Eye (tissue), 1 donor: ENCODE measurements at places on chromosomes 4 and X.

DNA sequence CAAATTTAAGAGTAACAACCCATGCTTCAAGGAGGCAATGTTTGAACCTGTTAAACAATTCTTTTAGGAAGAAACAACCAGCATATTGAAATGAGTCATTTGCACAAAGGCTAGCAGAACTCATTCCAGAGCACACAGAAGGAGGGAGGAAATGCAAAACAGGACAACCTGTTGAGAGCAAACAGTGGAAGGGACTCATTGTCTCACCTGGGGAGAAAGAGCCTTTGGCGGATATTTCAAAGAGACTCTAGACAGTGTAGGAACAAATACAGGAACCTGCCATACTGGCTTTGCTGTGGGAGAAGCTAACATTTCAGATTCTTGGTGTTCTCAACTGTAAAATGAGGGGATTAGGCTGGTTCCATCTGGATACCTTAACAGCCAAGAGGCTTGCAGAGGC, 14.8 kb upstream of the RASGEF1B start:
- no peak for DNase-seq

- DNase-seq, result no peak
Observed at GRCh38 chrX:44431194-44431593, 87.7 kb upstream of the EFHC2 start.

- DNase-seq, result no peak
Observed at GRCh38 chr4:40704073-40704472, 45.7 kb upstream of the NSUN7 start.

- peak; percentile 19 for DNase-seq
Observed at GRCh38 chr4:165668694-165669093, 204.3 kb upstream of the TLL1 start.

GRCh38 chrX:24097741-24098260, 43.0 kb downstream of the EIF2S3 start:
- DNase-seq, result peak; percentile 6

DNA sequence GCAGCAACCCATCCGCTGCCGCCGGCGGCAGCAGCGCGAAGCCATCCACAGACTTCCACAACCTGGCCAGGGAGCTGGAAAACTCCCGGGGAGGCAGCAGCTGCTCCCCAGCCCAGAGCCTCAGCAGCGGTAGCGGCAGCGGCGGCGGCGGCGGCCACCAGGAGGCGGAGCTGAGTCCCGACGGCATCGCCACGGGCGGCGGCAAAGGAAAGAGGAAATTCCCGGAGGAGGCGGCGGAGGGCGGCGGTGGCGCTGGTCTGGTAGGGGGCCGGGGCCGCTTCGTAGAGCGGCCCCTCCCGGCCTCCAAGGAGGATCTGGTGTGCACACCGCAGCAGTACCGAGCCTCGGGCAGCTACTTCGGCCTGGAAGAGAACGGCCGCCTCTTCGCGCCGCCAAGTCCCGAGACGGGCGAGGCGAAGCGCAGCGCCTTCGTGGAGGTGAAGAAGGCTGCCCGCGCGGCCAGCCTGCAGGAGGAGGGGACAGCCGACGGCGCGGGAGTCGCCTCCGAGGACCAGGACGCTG, 4.9 kb downstream of the PRDM8 start:
- peak; percentile 93 for DNase-seq

- DNase-seq, result no peak
Observed at GRCh38 chr4:102761906-102762305, 1.1 kb upstream of the MANBA start.

DNA sequence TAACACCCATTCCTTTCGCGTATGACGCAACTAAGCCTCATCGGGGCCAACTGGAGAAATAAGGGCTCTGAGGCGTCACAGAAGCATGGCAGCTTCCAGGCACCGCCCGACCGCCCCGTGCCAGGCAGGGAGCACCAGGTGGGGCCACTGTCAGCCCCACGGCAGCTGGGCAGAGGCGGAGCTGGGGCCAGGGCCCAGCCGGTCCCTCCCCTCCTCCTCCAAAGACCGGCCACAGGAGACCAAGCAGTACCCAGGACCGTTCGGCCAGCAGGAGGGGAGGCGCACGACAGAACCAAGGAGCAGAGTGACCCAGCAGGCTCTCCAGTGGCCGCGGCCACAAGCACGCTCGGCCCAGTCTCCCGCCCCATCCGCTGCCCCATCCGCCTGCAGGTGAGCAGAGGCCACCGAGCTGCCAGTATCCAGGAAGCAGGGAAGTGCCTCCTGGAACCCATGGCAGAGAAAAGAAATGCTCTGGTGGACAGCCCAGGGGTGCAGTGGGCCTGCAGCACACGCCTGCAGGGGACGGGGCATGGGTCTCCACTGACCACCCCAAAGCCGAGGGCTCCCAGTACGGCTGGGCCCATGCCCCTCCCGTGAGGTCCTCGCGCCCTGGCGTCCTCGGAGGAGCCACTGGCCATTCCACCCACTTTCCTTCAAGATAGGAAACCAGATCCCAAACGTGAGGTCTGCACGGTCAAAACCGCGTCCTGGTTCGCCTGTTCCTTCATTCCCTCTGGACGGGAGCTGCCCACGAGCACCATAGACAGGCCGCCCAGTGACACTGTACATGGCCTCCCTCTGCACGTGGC, 9.6 kb downstream of the CTBP1 start:
- no peak for DNase-seq

GRCh38 chrX:131477498-131477897, 66.4 kb upstream of the OR13H1 start:
- no peak for DNase-seq

DNA sequence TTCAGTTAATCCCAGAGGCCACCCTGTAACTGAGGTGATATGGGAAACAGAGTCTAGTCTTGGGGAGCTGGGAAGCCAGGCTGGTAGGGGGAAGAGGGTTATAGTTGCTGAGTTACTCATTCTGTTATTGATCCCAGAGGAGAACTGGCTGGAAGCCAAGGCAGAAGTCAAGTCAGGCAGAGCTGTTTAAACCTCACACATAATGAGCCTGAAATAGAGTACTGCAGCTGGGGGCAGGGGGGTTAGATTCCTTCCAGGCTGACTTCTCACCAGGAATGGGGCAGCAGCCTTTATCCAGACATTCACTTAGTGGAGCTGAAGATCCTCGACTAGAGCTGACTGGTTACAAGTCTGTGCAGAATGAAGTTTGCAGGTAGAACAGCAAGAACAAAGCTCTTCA, 144.9 kb downstream of the C4orf33 start:
- no peak for DNase-seq

DNA sequence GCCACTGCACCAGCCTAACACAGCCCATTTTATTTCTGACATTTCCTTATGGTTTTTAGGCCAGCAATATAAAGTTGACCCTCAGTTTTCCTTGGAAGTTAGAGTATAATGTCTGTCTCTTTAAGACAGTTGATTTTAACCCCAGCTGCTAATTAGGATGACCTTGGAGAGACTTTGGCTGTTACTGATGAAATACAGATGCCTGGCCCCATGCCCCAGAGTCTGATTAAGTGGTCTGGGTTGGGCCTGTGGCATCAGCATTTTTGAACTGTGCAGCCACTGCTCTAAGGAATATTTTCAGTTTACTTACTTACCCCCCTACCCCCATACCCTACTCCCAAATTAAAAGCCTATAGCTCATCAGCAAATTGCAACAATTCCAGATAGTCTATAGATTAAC, 85.8 kb downstream of the DCLK2 start:
- no peak for DNase-seq

- DNase-seq, result no peak
Observed at GRCh38 chrX:24332878-24333277, 19.0 kb upstream of the SUPT20HL2 start.

GRCh38 chrX:49165901-49166881, 3.6 kb downstream of the MAGIX start:
- DNase-seq, result peak; percentile 90

- DNase-seq, result no peak
Observed at GRCh38 chrX:10062352-10062751, 94.4 kb upstream of the CLCN4 start.

- no peak for DNase-seq
Observed at GRCh38 chr4:24211856-24212255, 322.0 kb upstream of the PPARGC1A start.

DNA sequence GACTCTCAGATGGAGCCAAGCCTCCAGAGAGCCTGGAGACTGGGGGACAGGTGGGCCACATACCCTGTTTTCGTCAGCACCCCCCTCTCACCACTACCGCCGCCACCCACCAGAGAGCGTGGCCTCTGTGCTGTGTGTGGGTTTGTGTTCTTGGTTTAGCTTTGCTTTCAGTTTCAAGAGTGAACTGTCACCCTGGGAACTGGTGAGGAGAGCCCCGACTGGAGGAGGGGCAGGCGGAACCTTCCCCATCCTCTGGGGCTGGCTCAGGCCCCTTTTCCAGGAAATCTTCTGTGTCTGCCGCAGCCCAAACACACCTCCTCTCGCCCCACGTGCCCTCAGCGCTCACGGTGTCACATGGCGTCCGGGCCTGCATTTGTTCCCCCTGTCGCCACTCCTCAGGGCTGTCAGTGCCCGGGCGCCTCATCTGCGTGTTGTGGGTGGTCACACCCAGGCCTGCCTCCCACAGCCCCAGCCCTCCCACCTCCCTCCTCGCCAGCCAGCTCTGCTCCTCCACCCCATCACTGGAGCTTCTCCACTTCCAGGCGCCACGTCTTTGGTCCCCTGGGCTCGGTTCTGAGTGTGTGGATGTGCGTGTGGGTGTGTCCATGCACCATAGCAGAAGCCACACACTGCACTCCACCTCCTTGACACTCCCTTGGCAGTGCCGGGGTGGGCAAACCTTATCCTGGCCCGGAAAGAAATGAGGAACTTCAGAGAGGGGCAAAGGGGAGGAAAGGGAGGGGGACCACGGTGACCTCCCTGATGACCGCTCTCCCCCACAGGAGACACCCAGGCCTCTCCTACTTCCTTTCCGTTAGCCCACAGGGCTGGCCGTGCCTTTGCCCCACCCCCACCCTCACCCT, 27.8 kb downstream of the ELF4 start:
- no peak for DNase-seq

- no peak for DNase-seq
Observed at GRCh38 chrX:103530545-103530944, 11.3 kb upstream of the RAB40A start.

GRCh38 chr4:1293531-1293941, 3.8 kb downstream of the MAEA start:
- DNase-seq, result no peak

GRCh38 chr4:80252427-80252826, 14.0 kb upstream of the FGF5 start:
- DNase-seq, result no peak

DNA sequence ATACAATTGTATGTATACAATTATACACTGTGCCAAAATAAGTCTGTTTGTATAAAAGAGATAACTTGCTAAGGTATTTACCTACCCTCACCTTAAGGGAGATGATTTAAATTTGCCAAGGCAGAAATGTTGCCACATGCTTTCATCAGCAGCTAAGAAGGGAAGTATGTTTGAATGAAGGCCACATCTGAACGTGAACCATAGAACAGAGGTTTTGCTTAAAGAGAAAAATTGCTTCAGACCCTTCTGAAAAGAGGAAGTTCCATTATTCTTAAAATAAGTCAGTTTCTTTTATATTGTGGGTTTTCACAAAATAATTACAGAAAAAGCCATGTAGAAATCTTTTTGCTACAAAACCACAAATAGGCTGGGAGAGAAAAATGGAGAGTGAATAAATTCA, 621.5 kb upstream of the HTR2C start:
- no peak for DNase-seq

GRCh38 chr4:8861576-8862295, 9.9 kb downstream of the HMX1 start:
- peak; percentile 52 for DNase-seq
